Astrocyte (in vitro differentiated cells and primary cell): ENCODE measurements at places on chromosomes 5 and 9. TPM values are rescaled to one million over a fixed set of nuclear protein-coding genes. Genes with fewer than 3 reads are reported as not detected.

- H3K4me3 ChIP-seq = no peak overlapping the region
- peak overlapping the region; percentile 94 for H3K27ac ChIP-seq
- no peaks in the 10 kb centered on the region for H3K27me3 ChIP-seq
- peaks cover 62% of the 10 kb centered on the region for H3K36me3 ChIP-seq
- peaks cover 24% of the 10 kb centered on the region for H3K4me1 ChIP-seq
- DNase-seq = no peak
These were observed 81.3 kb downstream of the TNC start for GRCh38 chr9:115036691-115037090.

DNA sequence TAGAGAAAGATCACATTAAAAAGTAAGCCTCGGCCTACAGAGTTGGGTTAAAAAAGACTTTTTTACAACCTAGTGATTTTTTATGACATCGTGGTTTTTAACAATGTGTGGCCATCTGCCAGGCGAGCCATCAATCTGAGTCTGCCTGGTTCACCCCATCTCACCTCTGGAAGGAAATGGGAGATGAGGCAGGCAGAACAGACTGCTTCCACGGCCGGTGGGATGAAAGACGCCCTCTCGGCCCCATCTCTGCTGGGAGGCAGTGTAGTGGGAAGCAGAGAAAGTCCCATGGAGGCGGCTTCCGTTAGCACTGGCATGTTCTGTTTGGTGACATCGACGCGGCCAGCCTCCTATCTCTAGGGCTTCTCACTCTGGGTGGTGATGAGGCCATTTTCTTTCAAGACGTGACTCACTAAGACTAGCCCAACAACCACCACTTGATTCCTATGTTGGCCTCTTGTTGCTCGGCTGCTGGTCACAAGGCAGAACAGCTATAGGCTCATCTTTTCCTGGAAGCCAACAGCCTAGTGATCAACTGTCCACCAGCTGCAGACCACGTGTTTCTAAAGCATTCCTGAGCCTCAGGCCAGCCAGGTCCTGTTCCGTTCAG, 132.4 kb upstream of the OTULINL start:
- peaks cover 82% of the 10 kb centered on the region for H3K4me1 ChIP-seq
- peak; percentile 97 for DNase-seq
- no peak overlapping the region for H3K4me3 ChIP-seq
- peaks cover 29% of the 10 kb centered on the region for H3K36me3 ChIP-seq
- H3K27me3 ChIP-seq = no peaks in the 10 kb centered on the region
- peak overlapping the region; percentile 89 for H3K27ac ChIP-seq

DNA sequence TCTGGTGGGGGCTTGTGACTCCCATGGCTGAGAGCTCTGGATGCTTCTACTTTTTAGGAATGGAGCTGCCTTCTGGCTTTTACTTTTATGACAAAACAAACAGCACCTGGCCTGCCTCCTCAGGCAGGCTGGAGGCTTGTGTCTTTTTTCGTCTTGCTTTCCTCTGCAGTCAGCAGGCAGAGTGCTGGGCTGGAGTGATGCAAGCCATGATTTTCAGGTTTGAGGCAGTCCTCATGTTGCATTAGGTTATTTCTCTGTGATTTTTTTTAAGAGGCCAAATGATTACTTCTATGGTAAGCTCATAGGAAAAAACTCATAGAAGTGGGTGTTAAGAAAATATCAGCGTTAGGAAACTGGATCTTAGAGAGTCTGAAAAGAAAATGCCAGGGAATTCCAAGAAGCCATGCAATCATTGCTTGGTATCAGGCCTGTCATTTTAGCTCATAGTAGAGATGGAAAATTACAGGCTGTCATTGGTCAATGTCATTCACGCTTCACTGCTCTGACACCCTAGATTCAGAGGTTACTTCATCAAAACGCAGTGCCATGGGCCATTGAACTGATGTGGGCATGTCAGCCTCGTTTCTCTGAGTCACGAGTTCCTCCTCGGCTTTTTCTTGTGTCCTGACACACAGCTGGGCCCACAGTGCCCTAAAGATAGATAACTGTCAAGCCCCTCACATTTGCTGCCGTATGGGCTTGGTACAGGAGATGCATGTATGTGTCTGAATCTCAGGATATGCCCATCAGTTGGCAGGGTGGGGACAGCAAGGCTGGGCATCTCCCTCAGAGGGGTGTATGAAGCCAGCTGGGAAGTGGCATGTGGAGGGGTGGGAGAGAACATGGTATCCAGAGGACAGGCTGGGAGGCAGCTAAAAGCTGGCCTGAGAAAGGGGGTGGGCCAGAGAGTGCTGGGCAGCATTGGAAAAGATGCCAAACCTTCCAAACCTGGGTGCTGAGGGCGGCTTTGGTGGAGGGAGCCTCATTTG, 151.8 kb downstream of the HSPA4 start:
- no peak overlapping the region for H3K27ac ChIP-seq
- no peaks in the 10 kb centered on the region for H3K36me3 ChIP-seq
- H3K4me1 ChIP-seq = peaks cover 2% of the 10 kb centered on the region
- peaks cover 2% of the 10 kb centered on the region for H3K27me3 ChIP-seq
- peak; percentile 20 for DNase-seq

- no peak overlapping the region for H3K4me3 ChIP-seq
- no peaks in the 10 kb centered on the region for H3K36me3 ChIP-seq
- H3K27me3 ChIP-seq = peaks cover 74% of the 10 kb centered on the region
- H3K27ac ChIP-seq = no peak overlapping the region
- DNase-seq = no peak
These were observed 53.2 kb downstream of the TRIP13 start for GRCh38 chr5:945691-946551.

DNA sequence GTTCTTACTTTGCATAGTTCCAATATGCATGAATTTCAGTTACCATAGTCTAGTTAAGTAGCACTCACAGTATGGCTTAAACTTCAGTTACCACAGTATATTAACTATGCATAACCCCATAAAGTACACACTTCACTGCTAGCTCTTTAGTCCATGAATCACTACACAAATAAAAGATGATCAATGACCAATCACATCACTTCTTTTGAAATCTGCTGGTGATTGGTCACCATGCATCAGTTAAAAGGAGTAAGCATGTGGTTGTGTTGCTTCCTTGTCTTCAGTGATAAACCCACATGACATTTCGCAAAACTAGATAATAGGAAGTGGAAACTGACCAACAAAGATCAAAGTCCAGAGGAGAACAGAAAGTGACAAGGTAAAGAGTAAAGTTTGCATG, 79.0 kb downstream of the TAF11L14 start:
- H3K4me3 ChIP-seq = no peak overlapping the region
- H3K4me1 ChIP-seq = no peaks in the 10 kb centered on the region
- DNase-seq = no peak
- no peaks in the 10 kb centered on the region for H3K27me3 ChIP-seq
- H3K27ac ChIP-seq = no peak overlapping the region

DNA sequence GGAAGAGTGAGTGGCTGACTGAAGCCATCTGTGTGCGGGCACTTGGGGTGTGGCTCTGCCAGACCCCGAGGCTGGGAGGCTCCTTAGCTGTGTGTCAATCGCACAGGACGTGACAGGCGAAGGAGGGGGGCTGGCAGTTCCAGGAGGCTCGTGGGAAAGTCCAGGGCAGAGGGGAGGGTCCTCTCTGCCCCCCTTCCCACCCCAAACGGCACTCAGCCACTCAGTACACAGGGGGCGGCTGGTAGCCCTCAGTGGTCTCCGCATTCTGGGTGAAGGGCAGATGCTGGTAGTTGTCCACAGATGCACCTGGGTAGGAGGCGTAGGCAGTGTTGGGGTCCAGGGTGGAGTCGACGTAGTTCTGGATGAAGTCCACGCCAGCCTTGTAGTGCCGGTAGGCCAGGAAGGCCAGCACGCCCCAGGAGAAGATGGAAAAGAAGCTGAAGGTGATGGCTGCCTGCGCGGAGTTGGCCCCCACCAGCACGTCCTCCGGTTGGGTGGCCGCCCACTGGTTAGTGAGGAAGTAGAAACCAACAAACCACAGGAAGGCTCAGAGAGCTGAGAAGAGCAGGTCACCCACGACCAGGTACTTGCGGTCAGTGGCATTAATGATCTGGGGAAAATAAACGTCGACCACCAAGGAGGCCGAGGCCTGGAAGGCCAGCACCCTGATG, 85.4 kb upstream of the CEP78 start:
- H3K4me1 ChIP-seq = no peaks in the 10 kb centered on the region
- DNase-seq = no peak
- H3K36me3 ChIP-seq = no peaks in the 10 kb centered on the region

- H3K4me1 ChIP-seq = no peaks in the 10 kb centered on the region
- no peak for DNase-seq
- no peaks in the 10 kb centered on the region for H3K27me3 ChIP-seq
- H3K27ac ChIP-seq = no peak overlapping the region
- H3K4me3 ChIP-seq = no peak overlapping the region
These were observed 323.0 kb downstream of the TMEM167A start for GRCh38 chr5:82754036-82754746.

DNA sequence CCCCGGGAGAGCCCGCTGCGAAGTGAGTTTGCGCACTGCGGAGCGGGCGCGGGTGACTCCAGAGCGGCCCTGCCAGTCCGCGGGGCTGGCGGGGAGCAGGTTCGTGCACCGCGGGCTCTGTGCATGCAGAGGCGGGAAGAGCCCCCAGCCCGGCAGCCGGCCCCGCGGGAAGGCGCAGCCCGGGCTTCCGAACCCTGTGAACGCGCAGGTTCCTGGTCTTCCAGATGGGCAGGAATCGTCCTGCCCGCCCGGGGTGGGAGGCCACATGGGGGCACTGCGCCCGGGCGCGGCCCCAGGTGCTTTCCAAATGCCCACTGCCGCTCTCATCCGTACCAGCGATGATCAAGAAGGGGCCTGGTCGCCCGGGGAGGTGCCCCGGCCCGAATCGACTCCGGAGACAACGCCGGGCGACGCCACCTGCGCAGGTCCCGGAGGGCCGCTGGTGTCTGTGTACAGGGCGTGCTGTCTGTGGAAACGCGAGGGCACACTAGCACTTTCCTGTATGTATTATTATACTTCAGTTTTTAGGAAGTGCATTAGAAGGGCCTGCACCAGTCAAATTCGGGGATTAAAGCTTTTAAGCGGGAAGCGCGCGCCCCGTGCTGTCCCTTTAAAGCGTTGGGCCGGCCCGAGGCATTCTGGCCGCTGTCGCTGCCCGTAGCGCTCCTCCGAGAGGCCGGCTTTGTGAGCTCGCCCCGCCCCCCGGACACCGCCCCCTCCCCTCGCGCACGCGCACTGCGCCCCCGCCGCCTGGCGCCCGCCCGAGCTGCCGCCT, at the start of gene WDR5:
WDR5 (plus strand) TSS at position 740 of the 775 bp plus-strand sequence. CDS start 3,796 bp downstream, outside the sequence.
- H3K36me3 ChIP-seq = peaks cover under 1% of the 10 kb centered on the region
- H3K27ac ChIP-seq = peak within 1 kb of the TSS; percentile 37
- peak; percentile 74 for DNase-seq
- peak within 1 kb of the TSS; percentile 83 for H3K4me3 ChIP-seq
- H3K27me3 ChIP-seq = no peaks in the 10 kb centered on the region
- peaks cover 18% of the 10 kb centered on the region for H3K4me1 ChIP-seq

GRCh38 chr5:15609076-15609725, 109.2 kb downstream of the FBXL7 start:
- H3K4me3 ChIP-seq = no peak overlapping the region
- no peaks in the 10 kb centered on the region for H3K4me1 ChIP-seq
- no peaks in the 10 kb centered on the region for H3K36me3 ChIP-seq
- H3K27me3 ChIP-seq = no peaks in the 10 kb centered on the region
- no peak for DNase-seq

DNA sequence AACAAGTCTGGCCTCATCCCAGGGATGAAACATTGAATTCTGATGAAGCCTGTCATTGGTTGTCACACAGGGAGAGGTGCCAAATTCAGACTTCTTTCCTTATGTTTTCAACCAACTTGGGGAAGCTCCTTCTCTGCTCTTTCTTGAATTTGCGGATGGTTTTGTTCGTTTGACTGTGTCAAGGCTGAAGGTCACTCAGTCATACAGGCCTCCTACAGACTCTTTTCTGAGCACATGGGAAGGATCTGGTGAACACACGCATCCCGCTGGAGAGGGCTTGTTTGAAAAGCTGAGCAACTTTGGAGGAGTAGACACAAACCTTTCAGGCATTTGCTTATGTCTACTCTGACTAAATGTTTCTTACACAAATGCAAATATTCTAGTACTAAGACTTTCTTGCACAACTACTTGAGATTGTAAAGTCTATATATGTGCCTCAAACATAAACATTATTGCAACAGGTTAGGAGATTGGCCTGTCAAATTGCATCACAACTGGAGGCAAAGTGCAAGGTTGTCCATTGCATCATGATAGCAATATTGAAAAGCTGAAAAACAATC, 151.5 kb upstream of the NR3C1 start:
- peak overlapping the region; percentile 78 for H3K27ac ChIP-seq
- H3K36me3 ChIP-seq = no peaks in the 10 kb centered on the region
- H3K4me3 ChIP-seq = no peak overlapping the region
- no peaks in the 10 kb centered on the region for H3K27me3 ChIP-seq

GRCh38 chr5:38330207-38330606, 71.8 kb downstream of the EGFLAM start:
- H3K4me1 ChIP-seq = peaks cover 10% of the 10 kb centered on the region
- no peak overlapping the region for H3K27ac ChIP-seq
- H3K4me3 ChIP-seq = no peak overlapping the region
- DNase-seq = peak; percentile 34
- no peaks in the 10 kb centered on the region for H3K27me3 ChIP-seq

DNA sequence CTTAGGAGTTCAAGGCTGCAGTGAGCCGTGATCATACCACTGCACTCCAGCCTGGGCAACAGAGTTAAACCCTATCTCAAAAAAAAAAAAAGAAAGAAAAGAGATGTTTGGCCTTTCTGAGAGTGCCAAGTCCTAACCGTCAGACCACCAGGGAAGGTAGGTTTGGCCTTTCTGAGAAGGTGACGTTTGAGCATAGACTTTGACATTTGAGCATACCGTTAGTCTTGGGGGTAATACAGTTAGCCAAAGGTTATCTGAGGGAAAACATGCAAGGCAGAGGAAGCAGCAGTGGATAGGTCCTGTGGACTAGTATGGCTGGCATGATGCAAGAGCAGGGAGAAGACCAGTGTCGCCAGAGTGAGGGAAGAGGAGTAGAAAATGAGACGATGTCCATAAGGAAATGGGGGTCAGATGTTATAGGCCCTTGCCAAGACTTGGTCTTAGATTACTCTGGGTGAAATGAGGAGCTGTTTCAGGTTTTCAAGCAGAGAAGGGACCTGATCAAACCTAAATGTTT, 50.2 kb downstream of the HSDL2 start:
- H3K27ac ChIP-seq = no peak overlapping the region
- no peak overlapping the region for H3K4me3 ChIP-seq
- DNase-seq = no peak
- no peaks in the 10 kb centered on the region for H3K36me3 ChIP-seq
- no peaks in the 10 kb centered on the region for H3K4me1 ChIP-seq
- no peaks in the 10 kb centered on the region for H3K27me3 ChIP-seq

- no peaks in the 10 kb centered on the region for H3K27me3 ChIP-seq
- no peak overlapping the region for H3K27ac ChIP-seq
- H3K4me1 ChIP-seq = peaks cover 34% of the 10 kb centered on the region
- H3K4me3 ChIP-seq = no peak overlapping the region
- no peak for DNase-seq
- no peaks in the 10 kb centered on the region for H3K36me3 ChIP-seq
These were observed 77.0 kb upstream of the TMC1 start for GRCh38 chr9:72444435-72444834.

ARHGEF37 gene
- total RNA-seq = 1.4 and 2.3 TPM in 2 replicates

TAF1L gene
- total RNA-seq = 0.02 TPM in 1 of 2 replicates, not detected in the other

FBXL7 gene
- 21.0 and 22.4 TPM in 2 replicates for total RNA-seq

MPDZ gene
- total RNA-seq = 27.2 and 31.0 TPM in 2 replicates
